Immature natural killer cell (primary cell): ENCODE measurements at places on chromosomes 5 and 9. TPM values are rescaled to one million over a fixed set of nuclear protein-coding genes. Genes with fewer than 3 reads are reported as not detected.

Gene SPATA31A3
- polyA plus RNA-seq = not detected

Gene ATOSB
- 5.3 TPM for polyA plus RNA-seq

Gene EIF4E1B
- polyA plus RNA-seq = not detected

Gene AGXT2
- polyA plus RNA-seq = not detected

Gene FAM81B
- 0.55 TPM for polyA plus RNA-seq

DNA sequence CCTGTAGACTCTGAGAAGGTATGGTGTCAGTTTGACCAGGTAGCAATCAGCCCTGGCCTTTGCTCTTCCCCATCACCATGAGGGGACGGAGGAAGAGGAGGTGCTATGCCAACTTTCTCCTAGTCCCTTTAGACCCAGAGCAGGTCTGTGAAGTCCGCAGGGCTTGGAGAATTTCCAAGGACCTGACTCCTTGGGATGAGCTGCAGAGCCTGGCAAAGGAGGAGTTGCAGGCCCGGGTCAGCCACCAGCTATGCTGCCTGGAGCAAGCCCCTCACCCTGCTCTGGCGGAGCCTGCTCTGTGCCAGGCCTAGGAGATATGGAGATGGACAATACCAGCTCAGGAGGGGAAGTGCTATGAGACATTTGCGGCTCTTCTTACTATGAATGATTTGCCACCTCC is 188.3 kb downstream of the CDK5RAP2 start:
- DNase-seq = no peak
- H3K27me3 ChIP-seq = peaks cover 5% of the 10 kb centered on the region
- H3K36me3 ChIP-seq = peaks cover 37% of the 10 kb centered on the region
- H3K27ac ChIP-seq = no peak overlapping the region
- peaks cover 24% of the 10 kb centered on the region for H3K4me1 ChIP-seq

DNA sequence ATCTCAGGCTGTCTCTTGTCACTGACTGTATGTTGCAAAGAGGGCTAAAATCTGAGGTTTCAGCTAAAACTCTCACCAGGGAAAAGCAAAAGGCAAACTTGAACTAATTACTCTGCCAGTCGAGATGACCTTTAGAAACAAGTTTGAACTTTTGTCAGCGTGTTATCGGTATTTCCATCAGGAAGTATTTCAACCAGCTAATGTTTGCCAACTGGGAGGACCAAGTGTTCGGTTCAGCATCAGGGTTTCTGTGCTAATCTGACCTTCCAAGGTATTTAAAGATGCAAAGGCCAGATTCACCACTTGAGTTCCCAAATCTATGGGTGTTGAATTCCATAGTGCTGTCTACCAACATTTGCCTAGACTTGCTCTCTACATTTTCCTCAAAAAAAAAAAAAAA is 230.5 kb downstream of the SLIT3 start:
- H3K4me3 ChIP-seq = no peak overlapping the region
- peaks cover 5% of the 10 kb centered on the region for H3K27me3 ChIP-seq
- H3K27ac ChIP-seq = no peak overlapping the region
- no peak for DNase-seq
- no peaks in the 10 kb centered on the region for H3K4me1 ChIP-seq
- no peaks in the 10 kb centered on the region for H3K36me3 ChIP-seq

- H3K4me1 ChIP-seq = no peaks in the 10 kb centered on the region
- no peaks in the 10 kb centered on the region for H3K36me3 ChIP-seq
- H3K27me3 ChIP-seq = peaks cover 2% of the 10 kb centered on the region
- H3K4me3 ChIP-seq = no peak overlapping the region
- no peak for DNase-seq
- H3K27ac ChIP-seq = no peak overlapping the region
Observed at GRCh38 chr5:135229679-135230132, 169.3 kb downstream of the MACROH2A1 start.

DNA sequence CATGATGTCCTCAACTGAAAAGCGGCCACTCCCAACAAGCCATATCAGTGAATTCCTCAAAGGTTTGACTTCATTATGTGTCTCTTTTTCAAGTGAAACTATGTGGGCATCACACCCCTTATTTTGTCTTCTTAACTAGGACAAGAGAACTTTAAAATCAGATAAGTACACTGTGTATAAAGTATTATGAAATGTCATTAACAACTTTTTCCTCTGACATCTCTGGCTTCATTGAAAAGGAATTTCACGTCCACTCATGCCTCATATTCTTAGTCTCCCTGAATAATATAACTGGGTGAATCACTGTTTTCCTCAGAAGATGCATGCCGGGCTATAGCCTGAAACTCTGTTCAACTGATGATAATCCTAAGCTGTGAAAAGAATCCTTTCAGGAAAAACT is 415.8 kb downstream of the ACTL7B start:
- peaks cover 2% of the 10 kb centered on the region for H3K27me3 ChIP-seq
- no peaks in the 10 kb centered on the region for H3K4me1 ChIP-seq
- DNase-seq = no peak
- H3K36me3 ChIP-seq = no peaks in the 10 kb centered on the region
- H3K27ac ChIP-seq = no peak overlapping the region

GRCh38 chr9:16885931-16886330 is 15.5 kb upstream of the BNC2 start:
- peak overlapping the region; percentile 48 for H3K4me3 ChIP-seq
- peaks cover 10% of the 10 kb centered on the region for H3K27me3 ChIP-seq
- no peak for DNase-seq
- peak overlapping the region; percentile 82 for H3K27ac ChIP-seq
- peaks cover 5% of the 10 kb centered on the region for H3K36me3 ChIP-seq

DNA sequence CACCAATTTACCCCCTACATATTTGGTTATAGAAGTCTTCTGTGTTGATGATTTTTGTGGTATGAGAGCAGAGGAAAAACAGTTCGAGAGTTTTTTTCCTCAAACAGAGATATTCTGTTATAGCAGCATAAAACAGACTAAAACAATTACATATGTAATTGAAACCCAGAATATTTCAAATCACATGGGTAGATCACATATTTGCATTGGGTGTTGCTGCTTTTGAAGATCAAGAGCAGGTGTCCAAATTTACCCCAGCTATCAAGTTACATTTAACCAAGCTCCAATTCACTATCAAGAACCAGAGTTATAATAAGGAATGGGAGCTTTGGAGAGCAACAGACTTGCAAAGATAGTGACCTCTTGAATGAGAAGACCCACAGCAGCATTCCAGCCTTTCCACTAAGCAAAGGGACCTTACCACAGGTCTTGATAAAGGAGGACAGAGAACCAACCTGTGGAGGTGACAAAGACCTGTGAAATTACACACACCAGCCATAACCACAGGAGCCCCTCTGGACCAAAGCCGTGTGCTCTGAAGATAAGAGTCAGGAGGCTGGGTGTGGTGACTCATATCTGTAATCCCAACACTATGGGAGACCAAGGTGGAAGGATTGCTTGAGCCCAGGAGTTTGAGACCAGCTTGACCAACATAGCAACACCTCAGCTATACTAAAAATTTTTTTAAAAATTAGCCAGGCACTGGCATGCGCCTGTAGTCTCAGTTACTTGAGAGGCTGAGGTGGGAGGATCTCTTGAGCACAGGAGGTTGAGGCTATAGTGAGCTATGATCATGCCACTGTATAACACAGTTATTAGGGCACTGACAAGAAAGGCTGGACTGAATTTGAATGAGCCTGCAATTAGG is 4.0 kb upstream of the CCL28 start:
- peaks cover 3% of the 10 kb centered on the region for H3K27me3 ChIP-seq
- DNase-seq = no peak
- no peak overlapping the region for H3K27ac ChIP-seq
- no peak overlapping the region for H3K4me3 ChIP-seq

GRCh38 chr5:179791881-179792611 is 1.7 kb upstream of the LTC4S start:
- H3K4me1 ChIP-seq = peaks cover 31% of the 10 kb centered on the region
- peaks cover 3% of the 10 kb centered on the region for H3K36me3 ChIP-seq
- H3K4me3 ChIP-seq = no peak overlapping the region
- peaks cover 8% of the 10 kb centered on the region for H3K27me3 ChIP-seq

GRCh38 chr5:179323026-179323870 is 22.0 kb downstream of the ADAMTS2 start:
- DNase-seq = no peak
- H3K4me3 ChIP-seq = no peak overlapping the region
- H3K27ac ChIP-seq = no peak overlapping the region
- H3K36me3 ChIP-seq = no peaks in the 10 kb centered on the region

DNA sequence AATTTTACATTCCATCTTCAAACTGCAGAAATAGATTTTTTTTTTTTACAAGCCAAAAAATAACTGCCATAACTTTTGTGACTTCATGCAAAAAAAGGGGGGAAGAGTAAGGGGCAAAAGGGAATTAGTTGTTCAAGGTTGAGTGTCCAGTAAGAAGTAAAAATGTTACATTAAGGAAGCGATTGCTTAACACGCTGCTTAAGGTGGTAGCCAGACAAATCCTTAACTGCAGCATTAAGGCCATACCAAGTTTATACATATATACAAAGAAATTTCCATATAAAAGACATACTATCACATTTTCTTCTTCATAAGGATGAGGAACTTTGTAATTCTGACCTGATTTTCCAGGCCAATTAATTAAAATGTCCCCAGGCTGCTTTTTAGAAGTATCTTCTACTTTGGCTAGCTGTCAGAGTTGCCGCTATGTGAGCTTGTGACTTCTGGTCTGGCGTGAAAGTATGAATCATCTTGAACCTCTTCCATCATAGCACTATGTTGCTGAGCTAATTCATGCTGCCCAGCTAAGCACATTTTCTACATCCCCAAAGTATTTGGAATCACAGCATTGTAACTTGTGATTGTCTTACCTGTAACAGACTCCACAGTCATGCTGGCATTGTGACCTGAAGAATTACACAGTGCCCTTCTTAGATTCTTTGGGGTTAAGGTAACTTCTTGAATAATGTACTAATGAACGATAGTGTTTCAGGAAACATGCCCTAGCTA is 40.0 kb downstream of the G3BP1 start:
- H3K27me3 ChIP-seq = no peaks in the 10 kb centered on the region
- H3K4me3 ChIP-seq = no peak overlapping the region
- DNase-seq = no peak

GRCh38 chr9:14031060-14031414 is 282.9 kb downstream of the NFIB start:
- no peak overlapping the region for H3K4me3 ChIP-seq
- no peak for DNase-seq
- H3K4me1 ChIP-seq = no peaks in the 10 kb centered on the region
- no peaks in the 10 kb centered on the region for H3K36me3 ChIP-seq
- no peak overlapping the region for H3K27ac ChIP-seq

- peak overlapping the region; percentile 49 for H3K27ac ChIP-seq
- no peaks in the 10 kb centered on the region for H3K27me3 ChIP-seq
- DNase-seq = peak; percentile 65
- peak overlapping the region; percentile 25 for H3K4me3 ChIP-seq
Observed at GRCh38 chr5:80777347-80778287, 122.8 kb upstream of the DHFR start.

- no peaks in the 10 kb centered on the region for H3K36me3 ChIP-seq
- no peak overlapping the region for H3K4me3 ChIP-seq
- DNase-seq = peak; percentile 37
- H3K27me3 ChIP-seq = peaks cover 17% of the 10 kb centered on the region
Observed at GRCh38 chr9:96232539-96233241, 69.3 kb downstream of the HSD17B3 start.

GRCh38 chr5:132785365-132785764 is 8.3 kb upstream of the SEPTIN8 start:
- H3K27ac ChIP-seq = no peak overlapping the region
- DNase-seq = no peak
- no peaks in the 10 kb centered on the region for H3K36me3 ChIP-seq
- H3K27me3 ChIP-seq = peaks cover 11% of the 10 kb centered on the region
- H3K4me1 ChIP-seq = no peaks in the 10 kb centered on the region
- no peak overlapping the region for H3K4me3 ChIP-seq

DNA sequence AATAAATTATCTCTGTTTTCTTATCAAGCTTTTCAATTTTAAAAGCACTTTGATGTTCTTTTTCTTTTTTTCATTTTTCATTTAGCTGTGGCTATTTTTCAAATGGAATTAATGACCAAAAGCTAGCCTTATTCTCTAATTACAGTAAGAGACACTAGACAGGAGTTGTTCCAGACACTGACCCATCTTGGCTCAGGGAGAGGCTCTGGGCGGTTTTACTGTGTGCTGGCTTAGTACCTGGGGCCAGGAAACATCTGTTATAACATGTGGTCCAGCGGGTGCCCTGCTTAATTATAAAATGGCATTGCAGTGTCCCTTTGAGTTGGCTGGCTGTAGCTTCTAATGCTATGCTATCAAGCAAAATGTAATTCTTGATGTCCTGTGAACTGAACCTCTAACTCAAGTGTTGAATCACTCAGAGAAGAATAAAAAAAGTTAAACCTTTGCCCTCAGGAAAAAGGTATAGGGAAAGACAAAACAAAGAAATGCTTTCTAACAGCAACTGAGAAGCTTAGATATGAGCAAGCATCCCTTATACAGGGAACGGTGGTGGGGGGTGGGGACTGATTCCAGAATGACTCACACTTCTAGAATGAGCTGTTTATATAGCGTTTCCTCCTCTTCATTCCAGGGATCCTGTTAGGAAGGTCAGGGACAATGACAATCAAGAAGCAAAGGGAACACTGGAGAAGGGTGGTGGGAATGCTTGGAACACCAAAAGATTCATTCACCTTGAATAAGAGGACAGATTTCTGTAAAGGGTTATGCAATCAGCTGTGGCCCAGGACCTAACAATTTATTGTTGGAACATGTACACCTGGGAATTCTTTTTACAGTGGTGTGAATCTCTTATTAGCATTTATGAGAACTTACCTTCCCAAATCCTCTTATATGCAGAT is 58.7 kb upstream of the NFIB start:
- H3K36me3 ChIP-seq = no peaks in the 10 kb centered on the region
- no peak overlapping the region for H3K4me3 ChIP-seq
- H3K27me3 ChIP-seq = no peaks in the 10 kb centered on the region
- H3K27ac ChIP-seq = no peak overlapping the region

- no peak overlapping the region for H3K27ac ChIP-seq
- no peaks in the 10 kb centered on the region for H3K36me3 ChIP-seq
- H3K4me3 ChIP-seq = no peak overlapping the region
- no peak for DNase-seq
- H3K4me1 ChIP-seq = peaks cover 1% of the 10 kb centered on the region
Observed at GRCh38 chr9:98851730-98852459, 44.4 kb downstream of the GALNT12 start.

DNA sequence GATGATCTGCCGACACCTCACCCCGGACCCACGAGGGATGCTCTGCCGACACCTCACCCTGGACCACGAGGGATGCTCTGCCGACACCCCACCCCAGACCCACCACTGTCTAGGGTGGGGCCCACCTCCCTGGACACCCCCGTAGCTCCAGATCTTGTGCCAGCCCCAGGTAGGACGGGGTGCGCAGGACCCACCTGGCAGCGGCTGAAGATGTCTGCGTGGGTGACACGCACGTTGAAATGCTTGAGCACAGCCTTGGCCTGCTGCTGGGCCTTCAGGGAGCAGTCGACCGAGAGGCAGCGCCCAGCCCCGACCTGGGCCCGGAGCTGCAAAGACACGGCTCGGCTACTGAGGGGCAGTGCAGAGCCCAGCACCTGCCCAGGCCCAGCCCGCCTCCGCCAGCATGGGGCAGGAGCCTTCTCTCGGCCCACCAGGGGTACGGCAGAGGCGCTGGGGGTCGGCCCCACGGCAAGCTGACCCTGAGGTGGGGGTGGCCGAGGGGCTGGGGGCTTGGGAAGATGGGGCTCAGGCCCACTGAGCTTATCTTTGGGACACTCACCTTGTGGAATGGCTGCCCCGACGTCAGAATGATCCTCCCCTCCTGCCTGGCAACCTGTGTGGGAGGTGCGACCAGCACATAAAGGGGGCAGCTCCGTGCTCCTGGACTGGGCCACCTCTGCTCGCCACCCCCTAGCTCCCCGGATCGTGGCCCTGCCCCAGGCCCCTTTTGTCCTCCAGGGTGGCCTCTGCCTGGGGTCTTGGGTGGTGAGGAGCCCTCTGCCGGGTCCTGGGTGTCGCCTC is 21.7 kb upstream of the NRARP start:
- H3K4me1 ChIP-seq = peaks cover 13% of the 10 kb centered on the region
- DNase-seq = no peak
- H3K36me3 ChIP-seq = peaks cover 8% of the 10 kb centered on the region
- no peak overlapping the region for H3K27ac ChIP-seq
- H3K4me3 ChIP-seq = no peak overlapping the region
